Regular cardiac myocyte (primary cell): ENCODE measurements at places on chromosomes 4 and X. TPM values are rescaled to one million over a fixed set of nuclear protein-coding genes. Genes with fewer than 3 reads are reported as not detected.

The RRH gene
- total RNA-seq: not detected in 2 replicates

The LAMP2 gene
- 114 and 224 TPM in 2 replicates for total RNA-seq

The TRMT2B gene
- 11.6 and 18.8 TPM in 2 replicates for total RNA-seq

The GRPR gene
- total RNA-seq: 0.58 TPM in 1 of 2 replicates, not detected in the other

The HTR2C gene
- not detected in 2 replicates for total RNA-seq

The TKTL2 gene
- total RNA-seq: not detected in 2 replicates

The DMRTC1 gene
- not detected in 2 replicates for total RNA-seq

The L1CAM gene
- 1.9 and 3.7 TPM in 2 replicates for total RNA-seq

The CNGA1 gene
- total RNA-seq: 0.38 and 0.56 TPM in 2 replicates

The VCX gene
- not detected in 2 replicates for total RNA-seq

The INTS6L gene
- total RNA-seq: 2.5 and 5.4 TPM in 2 replicates

The PDGFRA gene
- total RNA-seq: 295 and 354 TPM in 2 replicates

The ART3 gene
- 0.56 TPM in 1 of 2 replicates, not detected in the other for total RNA-seq

The GIMD1 gene
- 0.19 and 0.28 TPM in 2 replicates for total RNA-seq

The GPAT3 gene
- total RNA-seq: 7.6 and 17.8 TPM in 2 replicates

The RNF128 gene
- total RNA-seq: 1.2 and 2.0 TPM in 2 replicates

The TLL1 gene
- total RNA-seq: 0.38 and 0.85 TPM in 2 replicates

The PRDM5 gene
- 10.4 and 15.2 TPM in 2 replicates for total RNA-seq

The PHEX gene
- total RNA-seq: under 0.01 TPM in 2 replicates
